Common myeloid progenitor, CD34-positive (primary cell): ENCODE measurements at places on chromosomes 1 and 21.
A peak's percentile ranks its signal among the peaks of the same experiment; 100 is the strongest.

DNA sequence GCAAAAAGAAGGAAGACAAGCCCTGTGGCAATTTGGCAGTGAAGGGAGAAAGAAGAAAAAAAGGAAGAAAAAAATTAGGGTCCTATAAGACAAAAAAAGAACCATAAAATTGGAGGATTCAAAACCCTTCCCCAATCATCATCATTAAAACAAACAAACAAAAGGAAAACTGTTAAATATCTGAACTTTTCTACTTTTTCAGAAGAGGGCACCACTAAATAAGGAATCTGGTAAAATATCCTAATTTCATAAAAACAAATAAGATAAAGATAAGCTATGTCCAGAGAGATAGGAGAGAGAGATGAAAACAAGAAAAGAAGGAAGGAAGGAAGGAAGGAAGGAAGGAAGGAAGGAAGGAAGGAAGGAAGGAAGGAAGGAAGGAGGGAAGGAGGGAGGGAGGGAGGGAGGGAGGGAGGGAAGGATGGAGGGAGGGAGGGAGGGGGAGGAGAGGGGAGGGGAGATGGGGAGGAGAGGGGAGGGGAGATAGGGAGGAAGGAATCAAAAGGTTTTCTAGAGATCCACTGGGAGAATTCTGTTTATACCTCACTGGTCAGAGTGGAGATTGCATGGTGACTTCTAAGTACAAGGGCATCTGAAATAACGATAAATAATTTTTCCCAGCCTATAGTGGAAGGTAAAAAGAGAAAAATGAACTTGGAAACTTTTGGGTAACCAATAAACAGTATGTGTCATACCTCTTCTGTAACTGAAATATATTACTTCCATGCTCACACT is 10.4 kb upstream of the FMO2 start:
- H3K27me3 ChIP-seq = no peaks in the 10 kb centered on the region
- H3K27ac ChIP-seq = no peak overlapping the region
- H3K4me1 ChIP-seq = no peaks in the 10 kb centered on the region
- no peaks in the 10 kb centered on the region for H3K36me3 ChIP-seq
- DNase-seq = no peak

DNA sequence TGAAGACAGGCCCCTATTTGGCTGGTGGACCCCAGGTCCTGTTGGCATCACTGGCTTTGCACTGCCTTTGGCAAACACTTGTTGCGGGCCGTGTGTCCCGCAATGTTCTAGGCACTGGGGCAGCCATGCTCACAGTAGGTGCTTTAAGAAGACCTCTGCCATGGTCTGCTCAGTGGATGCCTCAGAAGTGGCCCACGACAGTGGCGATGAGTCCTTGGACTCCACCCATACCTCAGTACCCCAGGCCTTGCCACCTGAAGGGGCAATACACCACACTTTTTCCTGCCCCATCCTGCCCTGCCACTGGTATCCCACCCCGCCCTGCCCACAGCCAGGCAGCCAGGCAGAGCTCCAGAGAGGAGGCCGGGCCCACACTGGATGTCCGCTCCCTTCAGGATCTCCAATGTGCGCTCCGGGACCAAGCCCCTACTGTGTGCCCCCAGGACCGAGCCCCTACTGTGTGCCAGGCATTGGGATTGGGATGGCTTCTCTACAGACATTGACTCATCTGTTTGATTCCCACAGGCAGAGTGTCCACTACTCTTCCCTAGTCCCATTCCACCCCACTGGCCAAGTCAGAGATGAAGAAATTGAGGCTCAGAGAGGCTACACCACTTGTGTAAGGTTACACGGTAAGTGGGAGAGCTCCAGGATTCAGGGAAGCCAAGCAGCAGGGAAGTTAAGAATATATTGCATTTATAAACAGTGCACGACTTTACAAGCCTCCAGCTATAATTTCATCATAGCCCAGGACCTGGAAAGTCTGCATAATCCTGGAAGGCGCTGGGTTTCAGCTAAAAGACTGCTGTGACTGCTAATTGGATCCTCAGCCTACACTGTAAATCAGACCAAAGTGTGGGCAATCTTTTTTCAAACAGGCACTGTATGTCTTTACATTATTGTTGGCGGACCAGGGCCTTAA is 101.6 kb downstream of the DMRTB1 start:
- H3K4me3 ChIP-seq = no peak overlapping the region
- H3K27me3 ChIP-seq = no peaks in the 10 kb centered on the region
- no peak overlapping the region for H3K27ac ChIP-seq

GRCh38 chr1:61604684-61605083 is 120.3 kb downstream of the TM2D1 start:
- H3K27ac ChIP-seq = no peak overlapping the region
- H3K36me3 ChIP-seq = no peaks in the 10 kb centered on the region

GRCh38 chr1:41649396-41650027 is 165.0 kb upstream of the EDN2 start:
- no peak for DNase-seq
- no peaks in the 10 kb centered on the region for H3K27me3 ChIP-seq
- H3K36me3 ChIP-seq = no peaks in the 10 kb centered on the region
- no peaks in the 10 kb centered on the region for H3K4me1 ChIP-seq
- no peak overlapping the region for H3K27ac ChIP-seq

- no peak overlapping the region for H3K4me3 ChIP-seq
- no peak for DNase-seq
- no peaks in the 10 kb centered on the region for H3K27me3 ChIP-seq
- no peaks in the 10 kb centered on the region for H3K36me3 ChIP-seq
- no peaks in the 10 kb centered on the region for H3K4me1 ChIP-seq
These were observed 71.6 kb downstream of the DNTTIP2 start for GRCh38 chr1:93807311-93807930.

GRCh38 chr1:224042557-224043118 is 71.3 kb upstream of the FBXO28 start:
- H3K36me3 ChIP-seq = no peaks in the 10 kb centered on the region
- no peak for DNase-seq
- no peak overlapping the region for H3K27ac ChIP-seq

DNA sequence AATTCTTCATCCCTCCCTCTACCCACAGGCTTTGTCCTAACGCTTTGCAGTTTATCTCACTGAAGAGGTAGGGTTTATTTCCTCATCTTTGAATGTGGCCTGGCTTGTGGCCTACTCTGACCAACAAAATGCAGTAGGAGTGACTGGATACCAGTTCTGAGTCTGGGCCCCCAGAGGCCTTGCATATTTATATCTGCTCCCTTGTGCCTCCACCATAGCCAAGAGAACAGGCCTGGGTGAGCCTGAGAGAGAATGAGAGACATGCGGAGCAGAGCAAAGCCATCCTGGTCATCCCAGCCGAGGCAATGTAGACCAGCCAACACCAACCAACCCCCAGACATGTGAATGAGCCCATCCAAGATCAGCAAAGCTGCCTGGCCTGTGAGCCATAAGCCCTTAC is 30.3 kb downstream of the SMIM12 start:
- H3K4me3 ChIP-seq = no peak overlapping the region
- H3K27me3 ChIP-seq = no peaks in the 10 kb centered on the region
- peak; percentile 50 for DNase-seq
- peaks cover 44% of the 10 kb centered on the region for H3K4me1 ChIP-seq
- no peak overlapping the region for H3K27ac ChIP-seq

- H3K27ac ChIP-seq = no peak overlapping the region
- H3K4me3 ChIP-seq = no peak overlapping the region
- no peaks in the 10 kb centered on the region for H3K36me3 ChIP-seq
These were observed 22.7 kb downstream of the SYT6 start for GRCh38 chr1:114130846-114131525.

DNA sequence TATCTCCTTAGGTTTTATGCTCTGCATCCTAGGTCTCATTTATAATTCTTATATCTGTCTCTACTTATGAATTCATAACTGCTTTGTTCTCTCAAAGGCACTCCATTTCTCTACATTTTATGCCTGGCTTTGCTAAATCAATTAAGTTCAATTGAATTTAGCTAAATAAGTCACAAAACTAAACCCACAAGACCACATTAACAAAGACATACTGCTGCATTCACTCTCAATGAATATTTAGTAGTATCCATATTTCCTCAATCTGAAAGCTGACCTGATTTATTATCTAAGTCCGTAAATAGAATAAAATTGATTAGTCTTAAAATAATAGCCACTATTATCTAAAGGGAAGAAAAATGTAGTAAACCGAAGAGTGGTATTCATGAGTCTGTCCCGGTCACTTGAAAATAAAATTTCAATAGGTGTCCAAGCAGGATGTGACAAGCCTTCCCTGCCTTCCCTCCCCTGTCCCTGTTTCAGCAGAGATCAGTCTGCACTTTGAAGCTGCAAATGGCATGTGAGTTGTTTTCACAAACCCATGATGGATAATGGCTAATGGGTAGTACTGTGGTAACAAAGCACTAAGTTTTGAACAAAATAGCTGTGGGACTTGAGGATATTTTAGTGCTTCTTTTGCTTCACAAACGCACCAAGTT is 295.0 kb upstream of the NCAM2 start:
- no peak overlapping the region for H3K4me3 ChIP-seq
- DNase-seq = no peak
- H3K27ac ChIP-seq = no peak overlapping the region
- no peaks in the 10 kb centered on the region for H3K36me3 ChIP-seq
- no peaks in the 10 kb centered on the region for H3K4me1 ChIP-seq

GRCh38 chr1:204507317-204508105 is 8.7 kb upstream of the MDM4 start:
- H3K27ac ChIP-seq = peak overlapping the region; percentile 99
- no peaks in the 10 kb centered on the region for H3K36me3 ChIP-seq
- H3K4me1 ChIP-seq = peaks cover 7% of the 10 kb centered on the region

DNA sequence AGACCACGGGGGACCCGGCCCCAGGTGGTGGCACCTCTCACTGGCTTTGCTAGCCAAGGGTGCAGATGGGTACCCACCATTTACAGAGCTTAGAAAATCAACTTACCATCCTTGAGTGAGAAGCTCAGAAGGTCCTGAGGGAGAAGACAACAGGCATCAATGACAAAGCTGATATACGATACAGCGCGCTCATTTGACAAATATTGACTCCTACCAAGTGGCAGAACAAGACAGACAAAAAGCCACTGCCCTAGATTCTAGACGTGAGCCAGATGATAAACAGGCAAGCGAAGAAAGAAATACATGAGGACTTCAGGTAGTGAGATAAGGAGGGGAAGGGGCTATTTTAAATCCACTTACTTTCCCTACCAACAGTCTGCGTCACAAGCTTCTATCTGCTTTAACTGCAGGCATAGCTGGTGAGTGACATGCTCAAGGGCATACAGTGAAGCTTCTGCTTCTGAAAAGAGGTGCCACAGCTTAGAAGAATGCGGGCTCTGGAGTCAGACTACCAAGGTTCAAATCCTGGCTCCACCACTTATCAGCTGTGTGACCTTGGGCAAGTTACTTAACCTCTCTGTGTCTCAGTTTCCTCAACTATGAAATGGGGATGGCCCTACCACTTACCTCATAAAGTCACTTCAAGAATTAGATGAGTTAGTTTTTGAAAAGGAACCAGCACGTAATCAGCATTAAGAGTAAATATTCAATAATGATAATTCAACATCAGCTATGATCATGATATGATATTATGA is 29.1 kb downstream of the TMCO4 start:
- H3K4me3 ChIP-seq = no peak overlapping the region
- H3K27ac ChIP-seq = no peak overlapping the region
- no peaks in the 10 kb centered on the region for H3K4me1 ChIP-seq
- H3K36me3 ChIP-seq = peaks cover 5% of the 10 kb centered on the region
- no peak for DNase-seq
